Stimulated activated CD8-positive, alpha-beta memory T cell treated with anti-CD3 and anti-CD28 coated beads, Interleukin-12 subunit alpha, Interleukin-12 subunit beta, amount 100 ng/mL, for 1 hour (primary cell): ENCODE measurements at places on chromosomes 12 and 14.
A peak's percentile ranks its signal among the peaks of the same experiment; 100 is the strongest.

DNA sequence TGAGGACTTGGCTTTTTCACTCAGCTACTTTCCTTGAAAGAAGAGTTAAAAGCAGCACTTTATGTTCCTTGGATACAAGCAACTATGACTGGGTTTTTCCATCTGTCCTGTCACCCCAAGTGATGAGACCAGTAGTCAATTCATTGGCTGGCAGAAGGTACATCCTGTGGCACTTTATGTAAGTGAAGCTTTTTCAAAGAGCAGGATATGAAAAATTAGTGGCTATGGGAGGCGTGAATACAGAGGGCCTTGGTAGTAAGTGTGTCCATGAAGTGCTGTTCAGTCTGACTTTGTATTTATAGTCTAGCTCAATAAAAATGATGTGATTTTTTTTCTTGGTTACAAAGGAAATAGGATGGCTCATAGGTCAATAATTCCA is 68.8 kb downstream of the DRAM1 start:
- DNase-seq: no peak

DNA sequence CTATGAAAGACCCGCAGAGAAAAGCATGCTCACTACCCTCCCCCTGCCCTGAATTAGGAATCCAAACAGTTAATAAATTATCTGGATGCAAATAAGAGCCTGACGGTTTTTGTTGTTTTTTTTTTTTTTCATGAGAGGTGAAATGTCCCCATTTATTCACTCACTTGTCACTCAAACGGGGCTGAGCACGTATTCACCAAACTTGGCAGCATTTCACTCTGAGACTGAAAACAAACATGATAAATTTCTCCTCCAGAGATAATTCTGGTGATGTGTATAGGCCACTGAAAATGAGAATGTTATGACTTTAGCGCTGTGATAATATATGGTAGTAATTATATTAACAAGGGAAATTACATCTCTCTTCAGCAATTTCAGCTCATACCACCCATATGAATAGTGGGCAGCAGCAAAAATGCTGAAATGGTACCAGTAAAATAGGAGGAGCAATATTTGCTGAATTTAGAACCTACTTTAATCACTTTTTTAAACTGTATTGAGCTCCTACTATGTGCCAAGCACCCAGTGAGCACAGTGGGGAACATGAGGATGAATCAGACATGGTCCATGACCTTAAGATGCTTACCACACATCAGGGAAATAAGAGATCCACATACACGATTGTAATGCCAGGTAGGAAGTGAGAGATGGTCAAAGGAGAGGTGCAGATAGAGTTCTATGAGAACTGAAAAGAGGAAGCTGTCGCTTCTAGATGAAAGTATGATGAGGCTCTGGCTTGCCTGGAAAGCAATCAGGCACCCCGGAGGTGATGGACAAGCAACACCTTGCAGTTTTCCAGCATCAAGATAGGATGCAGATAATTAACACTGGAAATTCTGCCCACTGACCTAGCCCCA is 286.5 kb upstream of the TMPO start:
- DNase-seq: no peak

DNA sequence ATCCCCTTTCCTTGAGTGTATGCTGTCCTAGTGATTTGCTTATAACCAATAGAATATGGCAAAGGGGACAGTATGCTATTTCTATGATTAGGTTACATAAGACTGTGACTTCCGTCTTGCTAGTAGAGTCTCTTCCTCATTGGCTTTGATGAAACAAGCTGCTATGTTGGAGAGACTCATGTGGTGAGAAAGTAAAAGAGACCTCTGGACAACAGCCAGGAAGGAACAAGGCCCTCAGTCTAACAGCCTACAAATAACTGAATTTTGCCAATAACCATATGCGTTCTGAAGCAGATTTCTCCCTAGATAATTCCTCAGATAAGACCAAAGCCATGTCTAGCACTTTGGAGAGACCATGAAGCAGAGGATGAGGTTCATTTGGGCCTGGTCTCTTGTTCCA is 134.5 kb upstream of the NAV3 start:
- DNase-seq: no peak

GRCh38 chr12:132249689-132250478 is 79.5 kb downstream of the GALNT9 start:
- no peak for DNase-seq

DNA sequence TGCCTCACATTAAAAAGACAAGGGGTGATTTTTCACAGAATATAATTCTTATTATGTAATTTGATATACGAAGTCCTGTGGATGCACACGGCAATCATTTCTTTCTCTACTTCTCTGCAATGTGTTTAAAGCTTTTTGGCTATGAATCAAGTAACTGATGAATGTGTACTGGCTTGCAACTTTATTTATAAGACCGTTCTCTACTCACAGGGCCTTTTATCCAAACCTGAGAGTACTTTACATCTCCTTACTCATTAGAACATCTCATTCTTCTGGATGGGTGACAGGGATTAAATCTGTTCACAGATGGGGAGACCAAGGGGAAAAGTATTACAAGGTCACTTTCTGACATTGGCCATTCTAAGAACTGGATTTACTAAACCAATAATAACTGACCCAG is 215.8 kb upstream of the DIO2 start:
- no peak for DNase-seq

- no peak for DNase-seq
Measured at GRCh38 chr12:49507139-49507538, 31.7 kb upstream of the KCNH3 start.

GRCh38 chr12:109729371-109729781 is 15.8 kb downstream of the FAM222A start:
- no peak for DNase-seq

DNA sequence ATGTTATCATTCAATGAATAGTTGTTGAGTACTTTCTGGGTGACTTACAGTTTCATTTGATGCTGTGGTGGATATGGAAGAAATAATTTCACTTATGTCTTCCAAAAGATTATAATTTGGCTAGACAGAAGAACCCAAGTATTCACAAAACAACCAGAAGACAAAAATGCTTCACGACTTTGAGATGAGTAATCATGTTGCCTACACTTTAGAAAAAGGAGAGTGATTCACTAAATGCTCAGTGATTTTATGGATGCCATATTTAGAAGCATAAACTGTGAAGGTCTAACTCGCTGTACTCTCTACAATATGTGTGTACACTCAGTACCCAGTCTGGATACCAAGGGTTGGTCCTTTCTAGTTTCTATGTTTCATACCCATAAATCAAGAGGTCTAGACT is 101.3 kb upstream of the E2F7 start:
- no peak for DNase-seq

DNA sequence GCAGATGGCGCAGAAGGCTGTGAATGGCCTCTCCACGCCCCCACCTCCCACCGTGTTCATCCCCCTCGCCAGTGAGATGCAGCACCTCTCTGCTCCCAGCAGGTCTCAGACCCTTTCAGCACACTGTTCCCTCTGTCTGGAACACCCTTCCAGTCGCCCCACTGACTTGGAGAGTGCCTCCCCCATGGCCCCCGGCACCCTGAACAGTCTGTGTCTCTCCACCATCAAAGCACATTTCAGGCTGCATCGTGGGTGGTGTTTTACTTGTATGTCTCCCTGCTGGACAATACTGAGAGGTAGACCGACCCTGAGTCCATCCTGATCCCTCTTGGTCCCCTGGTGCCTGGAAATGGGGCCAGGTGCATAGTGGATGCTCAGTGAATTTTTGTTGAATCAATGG is 34.9 kb downstream of the CACNA2D4 start:
- DNase-seq: no peak

GRCh38 chr12:112539221-112539620 is 120.5 kb downstream of the PTPN11 start:
- no peak for DNase-seq

DNA sequence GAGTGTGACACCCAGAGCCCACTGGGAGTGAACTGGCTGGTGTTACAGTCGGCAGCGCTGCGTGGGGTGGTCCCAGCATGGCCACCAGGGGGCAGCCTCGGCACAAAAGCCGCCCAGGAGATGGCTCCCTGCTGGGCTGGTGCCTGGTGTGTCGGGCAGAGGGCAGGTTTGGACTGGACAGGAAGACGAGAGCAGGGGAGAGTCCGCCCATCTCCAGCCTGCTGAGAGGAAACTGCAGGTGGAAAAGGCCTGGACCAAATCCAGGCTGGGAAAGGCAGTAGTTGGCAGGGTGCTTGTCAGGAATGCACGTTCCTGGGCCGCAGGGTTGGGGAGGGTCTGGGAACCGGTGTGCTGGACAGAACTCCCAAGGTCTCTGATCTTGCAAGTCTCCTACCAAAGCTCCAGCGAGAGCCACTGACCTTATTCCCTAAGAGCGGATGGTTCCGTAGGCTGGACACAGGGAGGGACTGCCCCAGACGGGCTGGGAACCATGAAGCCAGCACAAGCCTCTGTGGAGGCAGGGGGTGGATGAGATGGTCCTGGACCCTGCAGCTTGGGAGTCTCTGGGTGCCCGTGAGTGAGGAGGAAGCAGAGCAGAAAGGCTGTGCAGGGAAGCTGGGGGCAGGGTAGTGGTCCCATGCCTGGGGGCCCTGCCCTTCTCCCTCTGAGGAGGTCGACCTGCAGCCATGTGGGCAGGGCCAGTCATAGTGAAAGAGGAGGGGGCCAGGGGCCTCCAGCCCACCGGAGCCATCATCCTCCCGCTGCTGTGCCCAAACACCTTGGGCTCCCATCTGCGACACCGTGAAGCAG is 1.8 kb downstream of the AHNAK2 start:
- peak; percentile 81 for DNase-seq

DNA sequence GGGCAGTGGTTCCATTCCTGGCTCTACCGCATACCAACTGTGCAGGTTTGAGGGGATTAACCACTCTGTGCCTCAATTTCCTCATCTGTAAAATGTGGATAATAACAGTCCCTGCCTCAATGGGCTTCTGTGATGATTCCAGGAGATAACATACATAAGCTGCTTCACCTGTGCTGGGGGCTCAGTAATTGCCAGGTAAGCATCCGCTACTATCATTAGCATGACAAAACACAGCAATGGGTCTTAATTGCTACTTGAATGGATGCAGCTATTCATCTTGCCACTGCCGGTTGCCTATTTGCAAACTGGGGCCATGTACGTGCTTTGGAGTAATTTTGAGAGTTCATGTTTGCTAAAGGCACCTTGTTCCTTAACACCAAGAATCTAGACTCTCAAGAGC is 132.6 kb downstream of the TMEM132D start:
- DNase-seq: no peak

DNA sequence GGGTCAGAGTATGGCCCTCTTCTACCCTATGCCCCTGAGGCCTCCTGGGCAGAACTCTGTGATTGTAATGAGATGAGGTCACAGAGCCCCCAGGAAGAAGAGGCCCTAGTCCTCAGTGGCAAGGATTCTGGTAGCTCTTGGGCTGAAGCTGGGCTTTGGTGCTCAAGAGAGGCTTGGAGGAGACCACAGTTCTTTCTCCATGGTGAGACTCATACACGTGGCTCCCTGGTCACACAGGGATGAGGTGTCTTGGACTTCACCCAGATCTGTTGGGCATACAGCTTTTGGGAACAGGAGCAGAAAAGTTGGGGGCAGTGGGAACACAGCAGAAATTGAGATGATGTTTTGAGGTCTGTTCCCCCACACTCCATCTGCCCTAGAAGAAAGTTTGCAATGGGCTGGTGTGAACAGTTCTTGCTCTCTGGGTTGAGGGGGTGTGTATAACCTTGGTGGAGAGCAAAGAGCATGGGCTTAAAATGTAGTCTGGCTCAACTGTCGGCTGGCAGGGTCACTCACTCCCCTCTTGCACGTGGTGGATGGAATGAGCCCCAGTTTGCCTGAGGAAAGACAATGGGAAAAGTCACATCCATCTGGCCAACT is at the start of gene KRT86:
Gene KRT86 (plus strand): TSS at position 125 of the 600 bp plus-strand sequence. CDS start 27,272 bp downstream, outside the sequence.
- no peak for DNase-seq

- DNase-seq: peak; percentile 39
Measured at GRCh38 chr14:91415794-91416743, 1.6 kb downstream of the CCDC88C start.

- DNase-seq: no peak
Measured at GRCh38 chr14:21534576-21534975, 8.4 kb upstream of the SALL2 start.

DNA sequence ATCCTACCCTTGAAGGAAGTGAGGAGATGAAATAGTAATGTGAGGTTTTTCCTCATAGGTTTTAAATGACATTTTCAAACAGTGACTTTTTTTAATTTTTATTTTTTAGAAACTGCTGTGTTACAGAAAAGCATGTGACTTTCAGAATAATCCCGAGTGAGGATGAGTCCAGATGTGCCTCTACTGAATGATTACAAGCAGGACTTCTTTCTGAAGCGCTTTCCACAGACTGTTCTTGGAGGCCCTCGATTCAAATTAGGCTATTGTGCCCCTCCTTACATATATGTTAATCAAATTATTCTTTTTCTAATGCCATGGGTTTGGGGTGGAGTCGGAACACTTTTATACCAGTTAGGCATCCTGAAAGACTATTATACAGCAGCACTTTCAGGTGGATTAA is 15.8 kb downstream of the PCNX4 start:
- DNase-seq: no peak

DNA sequence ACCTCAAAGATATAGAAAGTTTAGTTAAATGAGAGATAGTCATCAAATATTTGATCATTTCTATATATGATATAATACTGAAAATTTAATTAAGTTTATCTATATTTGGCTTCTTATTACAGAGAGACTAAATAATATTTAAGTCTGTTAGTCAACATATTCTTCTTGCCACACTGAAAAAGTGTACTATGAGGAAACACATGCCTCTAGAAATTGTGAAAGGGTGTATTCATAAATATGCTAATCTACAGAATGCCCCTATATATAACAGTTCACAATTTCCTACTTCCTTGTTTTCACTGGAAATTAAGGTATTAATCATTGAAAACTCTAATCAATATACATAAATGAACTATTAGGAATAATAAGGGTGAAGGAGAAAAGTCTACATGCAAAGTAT is 31.4 kb upstream of the ETV6 start:
- no peak for DNase-seq

- no peak for DNase-seq
Measured at GRCh38 chr12:31215518-31216232, 110.3 kb downstream of the SINHCAF start.

GRCh38 chr14:55715889-55716288 is 135.9 kb downstream of the KTN1 start:
- no peak for DNase-seq

DNA sequence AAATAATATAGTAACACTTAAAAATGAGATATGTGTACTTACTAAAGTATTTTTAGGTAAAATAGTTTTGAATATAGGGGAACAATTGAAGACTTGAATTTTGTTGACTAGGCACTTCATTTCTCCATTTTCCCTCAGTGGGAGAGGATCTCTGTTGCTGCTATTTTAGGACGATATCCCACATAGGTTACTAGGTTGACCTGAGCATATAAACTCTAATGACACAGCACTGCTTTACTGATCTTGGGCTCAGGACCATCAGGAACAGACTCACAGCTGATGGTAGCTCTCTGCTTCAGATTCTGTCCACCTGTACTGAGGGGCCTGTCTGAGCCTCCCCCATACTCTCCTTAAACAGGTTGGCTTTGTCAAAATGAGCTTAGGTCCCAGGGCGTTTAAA is 5.9 kb downstream of the NEDD1 start:
- no peak for DNase-seq

- DNase-seq: no peak
Measured at GRCh38 chr14:61932974-61933373, 170.8 kb downstream of the SNAPC1 start.

- DNase-seq: no peak
Measured at GRCh38 chr12:25504744-25505143, 48.3 kb downstream of the LMNTD1 start.
